Skin of body (tissue), 3 donors: ENCODE measurements at places on chromosomes 1 and 21. TPM values are rescaled to one million over a fixed set of nuclear protein-coding genes. Genes with fewer than 3 reads are reported as not detected.

TDRD10 gene
- total RNA-seq, result 0.69 TPM

CD48 gene
- total RNA-seq, result 8.2 TPM

C1orf105 gene
- 2.8 TPM for total RNA-seq

CDC42SE1 gene
- total RNA-seq, result 59.2 TPM

EXO1 gene
- total RNA-seq, result 5.9 TPM
